IPS DF 19.7 (cell line): ENCODE measurements at places on chromosomes 3 and 15.
A peak's percentile ranks its signal among the peaks of the same experiment; 100 is the strongest.

DNA sequence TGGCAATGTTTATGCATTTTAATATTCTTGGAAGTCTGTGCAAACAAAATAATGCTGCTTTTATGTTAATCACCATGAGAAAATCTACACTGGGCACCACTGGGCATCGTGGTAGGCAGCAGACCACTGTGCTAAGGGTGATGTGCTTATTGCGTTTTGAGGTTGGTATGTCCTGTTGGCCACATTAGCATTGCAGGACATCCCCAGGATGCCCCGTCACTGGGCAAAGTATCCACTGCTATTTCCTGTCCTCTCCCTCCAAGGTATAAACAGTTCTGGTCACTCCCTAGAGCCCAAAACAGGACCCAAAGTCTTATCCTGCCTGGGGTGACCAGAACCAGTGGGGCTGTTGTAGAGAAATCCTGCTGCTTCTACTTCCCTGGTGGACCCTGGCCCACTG is 284.2 kb upstream of the ROPN1 start:
- DNase-seq: no peak

DNA sequence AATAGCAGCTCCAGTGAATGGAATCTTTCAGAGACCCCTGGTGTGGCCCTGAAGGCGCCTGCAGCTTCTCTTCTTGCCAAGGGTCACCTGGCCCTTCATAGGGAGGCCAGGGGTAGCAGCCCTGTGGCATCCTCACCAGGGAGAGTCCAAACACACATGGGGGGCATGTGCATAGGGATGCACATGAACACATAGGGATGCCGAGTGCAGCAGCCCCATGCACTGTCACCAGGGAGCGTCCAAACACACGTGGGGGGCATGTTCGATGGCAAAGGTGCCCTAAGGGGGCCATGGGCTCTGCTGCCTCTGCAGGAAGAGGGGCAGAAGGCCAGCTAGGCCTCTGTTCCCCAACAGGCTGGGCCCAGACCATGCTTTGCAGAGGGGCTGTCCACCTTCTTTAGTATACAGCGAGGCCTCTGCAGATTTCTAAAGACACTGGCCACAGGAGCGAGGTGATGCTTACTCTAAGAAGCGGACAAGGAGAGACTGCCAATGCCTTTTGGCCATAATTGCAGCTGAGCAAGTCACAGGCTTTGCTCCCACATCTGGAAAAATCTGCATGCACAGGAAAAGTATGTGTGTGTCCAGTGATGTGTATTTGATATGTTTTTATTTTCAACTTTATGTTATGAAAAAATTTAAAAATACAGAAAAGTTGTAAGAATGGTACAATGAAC is 21.0 kb downstream of the ANAPC13 start:
- no peak for DNase-seq

- no peak for DNase-seq
Observed at GRCh38 chr15:42059661-42060476, 34.5 kb downstream of the PLA2G4D start.

DNA sequence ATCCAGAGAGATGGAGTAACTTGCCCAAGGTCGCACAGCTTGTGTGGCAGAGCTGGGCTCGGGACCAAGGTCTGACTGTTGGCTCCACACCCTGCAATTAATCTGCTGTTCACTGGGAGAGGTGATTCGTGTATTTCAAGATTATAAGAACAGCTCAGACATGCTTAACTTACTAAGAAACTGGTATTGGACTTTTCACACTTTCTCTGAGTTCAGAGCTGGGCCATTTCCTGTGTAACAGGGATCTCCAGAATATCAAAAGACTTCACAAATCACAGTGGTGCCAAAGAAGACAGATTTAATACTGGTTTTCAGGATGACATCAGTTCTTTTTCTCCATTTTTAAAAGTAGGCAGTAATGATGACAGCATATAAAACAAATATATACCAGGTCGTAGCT is 156.8 kb upstream of the UBE2E1 start:
- no peak for DNase-seq

- DNase-seq: no peak
Observed at GRCh38 chr3:963255-963654, 129.6 kb upstream of the CNTN6 start.

DNA sequence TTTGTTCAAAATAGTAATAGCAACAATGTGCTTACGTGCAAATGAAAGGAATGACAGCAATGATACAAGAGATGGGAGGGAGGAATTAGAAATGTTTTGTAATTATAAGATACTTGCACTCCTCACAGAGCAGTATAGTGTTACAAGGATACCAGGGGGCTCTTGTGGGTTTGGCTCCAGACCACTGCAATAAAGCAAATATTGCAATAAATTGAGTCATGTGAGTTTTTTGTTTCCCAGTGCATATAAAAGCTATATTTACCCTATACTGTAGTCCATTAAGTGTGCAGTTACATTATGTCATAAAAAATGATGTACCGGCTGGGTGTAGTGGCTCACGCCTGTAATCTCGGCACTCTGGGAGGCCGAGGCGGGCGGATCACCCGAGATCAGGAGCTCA is 864.3 kb downstream of the NSUN3 start:
- no peak for DNase-seq

DNA sequence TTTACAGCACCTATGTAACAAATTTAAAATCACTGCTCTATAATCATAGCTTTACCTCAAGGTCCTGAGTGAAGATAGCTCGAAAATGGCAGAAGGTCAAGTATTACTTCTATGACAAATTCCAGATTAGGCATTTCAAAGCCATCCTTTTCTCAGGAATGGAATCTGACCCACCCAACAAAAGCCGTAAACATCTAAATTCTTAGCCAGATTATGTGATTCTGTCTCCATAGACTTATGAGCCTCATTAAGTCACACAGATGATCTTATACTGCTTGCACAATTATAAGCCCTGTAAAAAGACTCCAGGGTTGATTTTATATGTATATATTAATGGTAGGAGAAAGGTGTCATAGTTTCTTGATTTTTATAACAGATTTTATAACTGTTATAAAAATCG is 56.9 kb downstream of the CEP152 start:
- DNase-seq: no peak

GRCh38 chr3:72489901-72490300 is 358.3 kb downstream of the SHQ1 start:
- no peak for DNase-seq

GRCh38 chr15:64216730-64217428 is 54.1 kb upstream of the PPIB start:
- no peak for DNase-seq

- no peak for DNase-seq
Observed at GRCh38 chr15:67740405-67740804, 84.9 kb upstream of the SKOR1 start.

- no peak for DNase-seq
Observed at GRCh38 chr3:150887031-150887430, 18.2 kb downstream of the MINDY4B start.

DNA sequence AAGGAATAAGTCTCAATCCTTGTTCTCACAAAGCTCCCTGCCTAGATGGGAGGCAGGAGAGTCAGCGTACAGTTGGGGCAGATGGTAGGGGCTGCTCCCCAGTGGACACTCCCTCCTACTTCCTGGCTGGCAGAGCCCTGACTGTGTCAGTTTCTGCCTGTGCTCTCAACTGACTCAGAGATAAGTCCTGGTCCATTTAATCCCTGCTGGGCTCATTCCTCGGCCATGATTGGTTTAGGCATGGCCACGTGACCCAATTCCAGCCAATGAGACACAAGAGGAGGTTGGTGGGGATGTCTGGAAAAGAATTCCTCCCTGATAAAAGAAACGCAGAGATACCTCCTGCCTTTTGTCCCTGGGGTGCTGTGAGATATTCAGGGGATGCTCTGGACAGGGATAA is 118.1 kb upstream of the SLC6A11 start:
- no peak for DNase-seq

GRCh38 chr3:188978421-188979171 is 193.2 kb upstream of the TPRG1 start:
- no peak for DNase-seq

DNA sequence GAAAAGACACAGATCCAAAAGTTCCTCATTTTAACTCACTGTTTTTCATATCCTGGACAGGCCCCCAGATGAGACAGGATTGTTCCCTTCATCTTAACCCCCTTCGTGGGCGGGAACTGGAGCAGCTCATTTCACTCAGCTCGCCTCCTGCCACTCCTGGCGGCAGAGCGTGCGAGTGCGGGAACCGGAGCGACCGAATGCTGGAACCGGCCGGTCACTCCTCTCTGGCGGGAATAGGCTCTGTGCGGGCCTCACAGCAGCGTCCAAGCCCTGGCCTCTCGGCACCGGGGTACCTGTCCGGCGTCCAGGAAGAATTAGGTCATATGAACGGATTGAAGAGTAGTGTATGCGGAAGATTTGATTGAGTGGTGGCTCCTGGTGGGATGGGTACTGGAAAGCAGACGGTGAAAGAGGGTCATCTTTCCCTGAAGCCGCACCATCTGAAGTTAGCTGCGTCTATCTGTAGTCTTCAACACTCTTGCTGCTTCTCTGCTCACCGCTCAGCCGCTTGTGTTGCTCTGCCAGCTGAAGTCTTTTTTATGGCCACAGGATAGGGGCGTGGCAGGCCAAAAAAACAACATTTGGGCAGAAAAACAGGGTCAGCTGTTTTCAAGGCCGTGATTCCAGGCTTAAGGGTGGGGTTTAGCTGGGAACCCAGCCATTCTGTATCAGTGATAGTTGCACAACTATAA is 42.3 kb upstream of the FXR1 start:
- DNase-seq: no peak

DNA sequence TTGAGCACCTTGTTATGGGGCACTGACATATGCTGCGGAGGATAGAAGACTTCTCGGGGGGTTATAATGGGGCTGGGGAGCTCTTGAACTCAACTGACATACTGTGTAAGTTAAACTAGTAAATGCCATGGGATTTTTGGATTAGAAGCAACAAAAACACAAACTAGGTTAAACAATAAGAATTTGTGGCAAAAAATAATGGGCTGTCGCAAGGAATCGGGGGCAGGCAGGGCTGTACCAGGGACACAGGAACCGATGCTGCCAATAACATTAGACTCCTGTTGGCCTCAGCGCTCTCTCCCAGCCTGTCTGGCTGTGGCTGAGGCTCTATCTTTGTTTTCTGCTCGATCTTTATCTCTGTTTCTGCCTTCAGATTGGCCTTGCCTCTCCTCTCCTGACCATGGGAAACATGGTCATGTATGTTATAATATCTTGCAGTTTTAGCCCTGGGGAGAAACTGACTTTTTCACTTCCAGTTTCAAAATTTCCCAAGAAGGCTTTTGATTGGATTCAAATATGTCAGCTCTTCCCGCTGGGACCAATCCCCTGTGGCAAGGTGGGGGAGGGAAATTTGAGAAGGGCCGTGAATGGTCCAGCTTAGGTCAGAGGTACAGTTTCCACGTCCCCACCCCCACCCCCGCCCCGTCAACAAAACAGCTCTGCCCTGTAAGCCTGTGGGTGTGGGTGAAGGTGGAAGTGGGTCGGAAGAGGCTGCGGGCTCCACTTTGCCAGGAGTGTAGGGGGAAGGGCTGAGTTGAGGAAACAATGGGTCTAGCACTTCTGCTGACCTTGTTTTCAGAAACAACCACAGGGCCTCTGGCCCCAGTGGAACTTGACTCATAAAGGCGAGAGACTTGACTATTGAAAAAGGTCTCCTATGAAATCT is 161.1 kb upstream of the TBL1XR1 start:
- DNase-seq: peak; percentile 38

DNA sequence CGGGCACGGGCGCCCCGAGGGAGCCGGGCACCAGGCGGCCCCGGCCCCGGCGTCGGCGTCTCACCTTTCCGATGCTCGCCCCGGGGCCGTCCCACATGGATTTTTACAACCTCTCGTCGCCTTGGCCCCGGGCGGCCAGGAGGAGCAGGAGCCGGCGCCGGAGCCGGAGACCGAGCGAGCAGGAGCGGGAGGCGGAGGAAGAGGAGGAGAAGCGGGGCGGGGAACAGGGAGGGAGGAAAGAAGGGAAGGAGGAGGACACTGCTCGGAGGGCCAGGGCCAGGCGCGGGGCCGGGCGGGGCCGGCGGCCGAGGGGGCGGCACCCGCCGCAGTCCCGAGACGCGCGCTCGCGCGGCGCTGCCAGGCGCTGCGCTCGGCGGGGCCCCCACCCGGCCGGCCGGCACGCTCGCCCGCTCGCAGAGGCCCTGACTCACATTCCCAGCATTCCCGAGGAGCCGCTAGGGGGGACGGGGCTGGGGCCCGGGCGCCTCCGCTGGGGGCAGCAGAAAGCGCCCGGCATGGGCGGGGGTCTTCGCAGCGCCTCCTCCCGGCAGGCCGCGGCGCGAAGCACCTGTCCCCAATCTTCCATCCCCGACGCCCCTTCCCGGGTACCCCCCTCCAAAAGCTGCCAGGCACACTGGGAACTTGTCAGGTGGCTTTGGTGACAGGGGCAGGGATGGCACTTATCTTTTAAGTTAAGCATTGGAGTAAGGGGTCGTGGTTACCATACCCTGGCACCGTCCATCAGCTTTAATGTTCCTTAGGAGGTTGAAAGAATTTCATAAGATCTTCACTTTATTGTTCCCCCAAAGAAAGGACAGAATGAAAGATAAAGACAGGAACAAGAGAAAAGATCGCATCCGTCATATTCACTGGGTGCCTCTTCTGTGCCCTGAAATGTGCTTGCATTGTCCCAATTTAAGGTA is at the start of gene ERC2:
Gene ERC2 (minus strand): TSS at position 284 of the 923 bp plus-strand sequence.
- DNase-seq: peak; percentile 45

DNA sequence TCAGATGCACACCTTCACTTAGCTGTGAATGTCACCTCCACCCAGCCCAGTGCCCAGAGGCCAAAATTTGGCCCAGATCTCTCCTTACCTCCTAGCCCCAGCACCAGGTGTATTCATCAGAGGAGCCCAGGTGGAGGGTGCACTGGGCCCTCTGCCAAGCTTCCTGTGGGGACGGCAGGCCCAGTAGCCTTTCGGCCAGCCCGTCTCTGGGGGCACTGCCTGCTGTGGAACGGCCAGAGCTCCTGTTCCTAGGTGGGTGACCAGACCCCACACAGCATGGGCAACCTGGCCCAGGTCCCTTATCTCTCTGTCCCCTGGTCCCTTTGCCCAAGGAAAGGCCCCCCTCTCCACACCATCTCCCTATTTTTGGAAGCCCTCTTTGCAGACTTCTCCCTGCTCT is 67.8 kb downstream of the AAGAB start:
- no peak for DNase-seq

DNA sequence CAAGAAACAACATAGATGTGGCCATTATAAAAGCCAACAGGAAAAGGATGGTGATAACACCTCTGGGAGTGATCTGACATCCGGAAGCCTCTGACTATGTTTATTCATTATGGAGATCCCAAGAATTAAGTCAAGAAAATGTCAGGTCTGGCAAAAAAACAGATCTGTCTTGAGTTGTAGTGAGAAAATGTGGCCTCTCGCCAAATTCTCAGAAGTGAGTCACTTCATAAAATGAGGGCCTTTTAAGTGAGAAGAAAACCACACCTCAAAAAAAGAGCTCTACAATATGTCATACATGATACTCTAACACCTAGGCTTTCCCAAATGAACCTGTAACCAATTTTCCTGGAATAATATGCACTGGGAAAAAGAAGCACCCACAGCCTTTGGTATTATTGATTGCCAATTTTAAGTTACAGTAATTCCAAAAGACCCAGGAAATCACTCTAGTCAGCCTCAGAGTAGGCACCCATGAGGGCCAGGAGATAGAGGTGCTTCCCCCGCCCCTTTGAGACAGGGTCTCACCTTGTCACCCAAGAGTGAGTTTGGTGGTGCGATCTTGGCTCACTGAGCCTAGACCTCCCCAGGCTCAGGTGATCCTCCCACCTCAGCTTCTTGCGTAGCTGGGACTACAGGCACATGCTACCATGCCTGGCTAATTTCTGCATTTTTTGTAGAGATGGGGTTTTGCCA is 38.0 kb downstream of the CCR3 start:
- DNase-seq: no peak

- no peak for DNase-seq
Observed at GRCh38 chr3:149437710-149438109, 36.8 kb upstream of the TM4SF4 start.

- no peak for DNase-seq
Observed at GRCh38 chr3:80750637-80751036, 982.8 kb upstream of the ROBO1 start.
